Left ventricle myocardium inferior (tissue), 1 donor: ENCODE measurements at places on chromosomes 13 and 19. TPM values are rescaled to one million over a fixed set of nuclear protein-coding genes. Genes with fewer than 3 reads are reported as not detected.

GRCh38 chr13:29160862-29161261 is 340.7 kb downstream of the MTUS2 start:
- no peak for DNase-seq

DNA sequence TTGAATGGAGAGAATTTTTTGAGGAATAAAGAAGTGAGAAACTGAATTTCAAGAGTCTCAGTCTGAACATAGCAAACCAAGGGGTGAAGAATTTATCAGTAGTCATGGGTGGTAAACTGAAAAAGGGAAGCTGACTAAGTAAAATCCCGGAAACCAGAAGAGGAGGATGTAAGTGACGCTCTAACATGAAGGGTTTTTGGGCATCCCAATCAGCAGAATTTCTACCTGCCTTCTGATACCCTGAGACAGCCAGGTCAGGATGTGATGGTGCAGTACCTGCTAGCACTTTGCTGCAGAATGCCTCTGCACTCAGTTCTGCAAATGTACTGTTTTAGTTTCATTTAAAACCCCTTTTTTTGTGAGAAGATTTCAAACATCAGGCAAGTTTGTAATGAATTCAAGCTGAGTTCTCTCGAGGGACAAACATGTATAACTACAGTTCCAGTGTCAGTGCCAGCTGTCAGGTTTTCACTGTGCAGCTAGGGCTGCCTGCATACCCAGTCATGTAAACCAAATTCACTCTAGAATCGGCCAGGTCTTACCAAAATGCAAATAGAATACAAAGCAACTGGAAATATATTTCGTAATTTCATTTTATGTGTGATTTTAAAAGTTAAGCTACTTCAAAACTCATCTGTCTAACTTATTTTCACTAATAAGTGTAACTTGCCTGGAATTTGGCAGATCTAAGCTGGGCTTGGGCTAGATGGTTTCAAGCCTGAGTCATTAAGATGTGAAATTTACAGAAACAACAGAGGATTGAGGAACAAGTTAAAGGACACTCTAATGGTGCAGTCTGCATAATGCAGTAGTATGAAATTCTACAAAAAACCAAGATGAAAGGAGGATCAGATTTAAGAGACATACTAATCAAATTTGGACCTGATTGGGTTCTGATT is 13.8 kb downstream of the METTL21C start:
- no peak for DNase-seq

GRCh38 chr13:39895254-39895653 is 239.8 kb downstream of the COG6 start:
- no peak for DNase-seq

The CCDC70 gene
- total RNA-seq: not detected

The CILP2 gene
- total RNA-seq: 0.08 TPM

The PTPRH gene
- total RNA-seq: 1.1 TPM

The NECTIN2 gene
- total RNA-seq: 40.7 TPM
